Smooth muscle cell of the pulmonary artery (primary cell): ENCODE measurements at places on chromosomes 7 and 10. TPM values are rescaled to one million over a fixed set of nuclear protein-coding genes. Genes with fewer than 3 reads are reported as not detected.

The LRRC72 gene
- not detected in 2 replicates for total RNA-seq

The C10orf62 gene
- total RNA-seq, result 0.13 TPM in 1 of 2 replicates, not detected in the other

The CFAP70 gene
- 1.2 TPM in 2 replicates for total RNA-seq

The CARD11 gene
- 0.13 TPM in 1 of 2 replicates, not detected in the other for total RNA-seq

The HIPK2 gene
- total RNA-seq, result 20.1 and 37.1 TPM in 2 replicates

The SLC26A4 gene
- total RNA-seq, result 0.56 and 1.2 TPM in 2 replicates

The CLRN3 gene
- total RNA-seq, result not detected in 2 replicates

The SOSTDC1 gene
- total RNA-seq, result not detected in 2 replicates

The SAMD9 gene
- 11.8 and 17.5 TPM in 2 replicates for total RNA-seq

The OR9A2 gene
- 0.13 TPM in 1 of 2 replicates, not detected in the other for total RNA-seq

The POLR2J gene
- 16.3 and 22.2 TPM in 2 replicates for total RNA-seq

The NYAP1 gene
- 1.4 and 2.3 TPM in 2 replicates for total RNA-seq

The OR2F2 gene
- not detected in 2 replicates for total RNA-seq

The WNT8B gene
- total RNA-seq, result not detected in 2 replicates

The CTAGE4 gene
- total RNA-seq, result 0.36 and 0.91 TPM in 2 replicates

The HTRA1 gene
- 591 and 835 TPM in 2 replicates for total RNA-seq

The MOGAT3 gene
- not detected in 2 replicates for total RNA-seq

The SMARCD3 gene
- 37.1 and 38.7 TPM in 2 replicates for total RNA-seq

The CNPY1 gene
- not detected in 2 replicates for total RNA-seq

The ZNF736 gene
- 7.4 and 8.9 TPM in 2 replicates for total RNA-seq

The ADAMTS14 gene
- total RNA-seq, result 2.5 TPM in 2 replicates

The USP6NL gene
- 9.9 and 11.7 TPM in 2 replicates for total RNA-seq

The CYP26C1 gene
- total RNA-seq, result 0.07 and 0.10 TPM in 2 replicates

The INSYN2A gene
- total RNA-seq, result 0.13 and 0.59 TPM in 2 replicates

The CADPS2 gene
- total RNA-seq, result 14.4 and 18.3 TPM in 2 replicates

The VPS37D gene
- total RNA-seq, result 4.1 and 5.7 TPM in 2 replicates

The ADRA2A gene
- total RNA-seq, result 0.20 and 2.0 TPM in 2 replicates

The SH2D4B gene
- total RNA-seq, result 0.07 TPM in 1 of 2 replicates, not detected in the other
